Activated T-cell treated with anti-CD3 and anti-CD28 coated beads for 1 hour (primary cell): ENCODE measurements at places on chromosomes 3 and 15.

DNA sequence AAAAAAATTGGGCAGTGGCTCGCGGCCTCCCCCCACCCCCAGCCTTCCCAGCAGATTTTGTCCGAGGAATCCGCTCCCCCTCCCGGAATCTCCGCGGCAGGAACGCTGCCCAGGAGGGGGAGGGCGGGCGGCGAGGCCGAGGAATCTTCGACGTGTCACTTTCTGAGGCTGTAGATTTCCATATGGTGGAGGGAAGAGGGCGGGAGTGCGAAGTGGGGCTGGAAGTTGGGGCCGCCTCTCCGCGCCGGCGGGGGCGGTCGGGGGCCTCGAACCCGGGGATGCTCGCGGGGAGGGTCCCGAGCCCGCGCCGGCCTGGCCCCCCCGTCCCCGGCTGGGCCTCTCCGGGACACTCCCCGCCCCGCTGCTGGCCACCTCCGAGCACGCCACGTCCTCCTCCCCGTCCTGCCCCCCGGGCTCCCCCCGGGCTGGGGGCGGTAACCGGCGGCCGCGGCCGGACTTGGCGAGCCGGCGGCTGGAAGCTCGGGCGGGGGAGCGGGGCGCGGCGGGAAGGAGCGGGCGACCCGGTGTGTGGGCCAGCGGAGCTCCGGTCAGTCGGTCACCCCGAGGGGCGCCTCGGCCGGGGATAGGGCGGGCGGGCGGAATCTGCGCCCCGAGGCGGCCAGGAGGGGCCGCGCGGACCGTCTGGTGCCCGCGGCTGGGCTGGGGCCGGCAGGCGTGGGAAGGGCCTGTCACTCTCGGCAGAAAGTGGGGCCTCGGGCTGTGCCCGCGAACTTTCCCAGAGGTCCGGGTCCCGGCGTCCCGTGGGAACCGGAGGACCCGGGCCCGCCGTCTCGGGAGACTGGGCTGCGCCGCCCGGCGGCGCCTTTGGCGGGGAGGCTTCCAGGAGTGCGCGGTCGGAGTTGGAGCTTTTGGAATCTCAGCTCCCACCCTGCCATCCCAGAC lies 951 bp downstream of the FNDC3B start:
- DNase-seq = peak; percentile 10

GRCh38 chr15:74955017-74955416 lies 1.6 kb downstream of the RPP25 start:
- DNase-seq = no peak

- no peak for DNase-seq
Measured at GRCh38 chr15:26686547-26687187, 86.2 kb downstream of the GABRB3 start.

DNA sequence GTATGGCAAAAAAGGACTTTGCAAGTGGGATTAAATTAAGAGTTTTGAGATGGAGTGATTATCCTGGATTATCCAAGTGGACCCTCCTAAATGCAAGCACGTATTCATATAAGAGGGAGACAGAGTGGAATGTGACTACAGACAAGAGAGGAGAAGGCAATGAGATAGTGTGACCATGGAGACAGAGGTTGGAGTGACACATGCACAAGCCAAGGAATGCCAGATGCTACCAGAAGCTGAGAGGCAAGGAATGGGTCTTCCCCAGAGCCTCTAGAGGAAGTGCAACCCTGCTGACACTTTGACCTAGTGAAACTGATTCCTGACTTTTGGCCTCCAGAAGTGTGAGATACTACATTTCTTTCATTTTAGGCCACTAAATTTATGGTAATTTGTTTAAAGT lies 117.2 kb downstream of the UACA start:
- DNase-seq = no peak

DNA sequence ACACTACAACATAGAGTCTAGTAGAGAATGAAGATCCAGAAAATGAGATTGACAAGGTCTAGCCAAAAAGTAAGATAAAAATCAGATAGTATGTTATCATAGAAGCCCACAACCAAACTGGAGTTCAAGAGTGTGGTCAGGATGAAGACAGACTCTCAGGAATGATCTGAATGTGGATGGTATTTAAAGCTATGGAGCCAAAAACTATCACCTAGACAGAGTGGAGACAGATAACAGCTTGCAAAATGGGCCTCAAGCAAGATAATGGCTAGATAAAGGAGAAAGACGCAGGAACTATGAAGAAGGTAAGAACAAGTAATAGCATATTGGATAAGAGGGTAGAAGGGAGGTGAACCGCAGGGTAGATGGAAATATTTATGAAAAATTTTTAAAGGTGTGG lies 35.4 kb downstream of the ZMAT3 start:
- no peak for DNase-seq

- DNase-seq = no peak
Measured at GRCh38 chr15:80989081-80989517, 520 bp downstream of the MESD start.

DNA sequence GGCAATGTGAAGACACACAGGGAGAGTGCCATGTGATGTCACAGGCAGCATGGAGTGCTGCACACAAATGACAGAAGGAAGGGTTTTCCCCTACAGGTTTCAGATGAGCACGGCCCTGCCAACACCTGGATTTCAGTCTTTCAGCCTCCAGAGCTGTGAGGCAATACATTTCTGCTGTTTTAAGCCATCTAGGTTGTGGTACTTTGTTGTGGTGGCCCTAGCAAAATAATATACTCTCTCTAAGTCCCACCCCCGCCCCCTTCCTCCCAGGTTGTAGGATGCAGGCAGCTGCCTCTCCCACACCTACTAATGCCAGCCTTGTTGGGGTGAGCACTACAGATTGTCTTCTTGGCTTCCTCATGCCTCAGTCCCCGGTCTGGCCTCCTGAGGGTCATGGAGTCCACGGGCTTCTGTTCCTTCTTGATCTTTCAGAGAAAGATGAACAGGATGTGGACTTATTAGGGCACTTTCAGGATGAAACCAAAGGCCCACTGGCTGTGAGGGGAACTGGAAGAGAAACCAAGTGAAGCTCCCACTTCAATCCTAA lies 180.0 kb downstream of the CD47 start:
- no peak for DNase-seq

DNA sequence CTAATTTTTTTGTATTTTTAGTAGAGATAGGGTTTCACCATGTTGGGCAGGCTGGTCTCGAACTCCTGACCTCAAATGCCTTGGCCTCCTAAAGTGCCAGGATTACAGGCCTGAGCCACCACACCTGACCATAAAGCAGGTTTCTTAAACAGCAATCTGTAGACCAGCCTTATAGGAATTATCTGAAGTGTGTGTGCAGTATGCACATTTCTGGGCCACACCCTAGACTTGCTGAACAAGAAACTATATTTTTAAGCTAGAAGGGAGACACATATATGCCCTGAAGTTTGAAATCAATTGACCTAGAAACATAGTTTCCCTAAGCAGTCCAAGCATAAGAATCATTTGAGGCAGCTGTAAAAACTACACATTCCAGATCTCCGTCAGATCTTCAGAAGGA lies 805.7 kb downstream of the TUSC7 start:
- DNase-seq = no peak

GRCh38 chr15:33454346-33454745 lies 143.6 kb downstream of the RYR3 start:
- DNase-seq = no peak

GRCh38 chr15:67815036-67815592 lies 10.2 kb upstream of the SKOR1 start:
- no peak for DNase-seq

DNA sequence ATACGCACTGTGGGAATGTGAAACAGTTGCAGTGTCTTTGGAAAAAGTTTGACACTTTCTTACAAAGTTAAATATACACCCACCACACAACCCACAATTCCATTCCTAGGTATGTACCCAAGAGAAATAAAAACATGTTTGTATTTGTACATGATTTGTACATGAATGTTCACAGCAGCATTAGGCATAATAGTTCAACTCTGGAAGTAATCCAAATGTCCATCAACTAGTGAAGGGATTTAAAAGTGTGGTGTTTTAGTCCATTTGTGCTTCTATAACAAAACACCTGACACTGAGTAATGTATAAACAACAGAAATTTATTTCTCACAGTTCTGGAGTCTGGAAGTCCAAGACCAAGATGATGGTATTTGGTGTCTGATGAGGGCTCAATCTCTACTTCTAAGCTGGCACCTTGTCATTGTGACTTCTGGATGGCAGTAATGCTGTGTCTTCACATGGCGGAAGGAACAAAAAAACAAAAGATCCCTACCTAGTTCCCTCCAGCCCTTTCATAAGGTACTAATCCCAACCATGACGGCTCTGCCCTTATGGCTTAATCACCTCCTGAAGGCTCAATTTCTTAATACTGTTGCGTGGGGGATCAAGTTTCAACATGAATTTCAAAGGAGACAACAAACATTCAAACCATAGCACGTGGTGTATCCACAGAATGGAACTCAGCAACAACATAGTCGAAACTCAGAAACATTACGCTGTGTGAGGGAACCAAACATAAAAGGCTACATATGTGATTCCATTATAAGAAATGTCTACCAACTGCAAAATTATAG lies 120.5 kb downstream of the AQP9 start:
- DNase-seq = no peak

GRCh38 chr15:95829062-95829461 lies 501.4 kb upstream of the NR2F2 start:
- DNase-seq = no peak

DNA sequence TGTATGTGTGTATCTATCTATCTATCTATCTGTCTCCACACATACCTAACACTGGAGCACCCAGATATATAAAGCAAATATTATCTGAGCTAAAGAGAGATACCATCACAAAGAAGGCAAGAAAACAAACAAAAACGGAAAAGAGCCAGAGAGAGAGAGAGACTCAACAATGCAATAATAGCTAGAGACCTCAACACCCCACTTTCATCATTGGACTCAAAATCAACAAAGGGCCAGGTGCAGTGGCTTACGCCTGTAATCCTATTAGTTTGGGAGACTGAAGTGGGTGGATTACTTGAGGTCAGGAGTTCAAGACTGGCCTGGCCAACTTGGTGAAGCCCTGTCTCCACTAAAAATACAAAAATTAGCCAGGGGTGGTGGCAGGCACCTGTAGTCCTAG lies 23.4 kb downstream of the NCBP2 start:
- DNase-seq = no peak

DNA sequence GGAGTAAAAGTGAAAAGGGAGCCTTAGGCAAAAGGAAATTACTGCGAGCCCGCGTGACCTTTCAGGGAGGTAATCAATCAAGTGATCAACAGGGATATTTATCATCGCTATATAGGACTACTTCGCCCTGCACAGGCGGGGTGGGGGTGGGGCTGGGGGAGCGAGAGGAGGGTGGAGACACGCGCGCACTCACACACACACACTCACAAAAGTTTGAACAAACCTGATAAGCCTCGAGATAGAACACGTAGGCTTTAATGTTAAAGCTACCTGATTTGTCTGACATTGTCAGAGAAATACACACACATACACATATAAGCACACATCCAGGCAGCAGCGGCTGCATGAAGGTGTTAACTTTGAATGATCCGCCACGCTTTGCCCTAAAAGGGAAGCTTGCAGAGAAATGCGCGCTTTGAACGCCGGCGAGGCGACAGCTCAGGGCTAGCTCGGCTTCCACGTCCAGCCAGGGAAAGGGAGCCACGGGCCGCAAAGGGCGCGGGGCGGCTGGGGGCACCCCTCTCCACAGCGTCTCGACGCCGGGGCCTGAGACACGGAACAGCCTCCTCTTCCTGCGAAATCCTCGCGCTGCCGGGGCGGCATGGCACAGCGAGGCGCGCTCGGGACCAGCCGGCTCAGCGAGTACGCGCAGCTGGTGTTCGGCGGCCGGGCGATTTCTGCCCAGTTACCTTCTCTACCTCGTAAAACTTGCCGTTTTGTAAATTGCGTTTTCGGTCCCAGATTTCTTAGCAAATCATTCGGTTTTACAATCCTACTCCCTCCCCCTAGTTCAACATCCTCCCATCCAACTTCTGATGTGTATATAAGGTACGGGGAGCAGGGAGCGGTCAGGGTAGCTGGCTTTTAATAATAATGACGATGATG lies 4.8 kb upstream of the MECOM start:
- DNase-seq = no peak

- DNase-seq = no peak
Measured at GRCh38 chr3:37096975-37097374, 77.4 kb downstream of the LRRFIP2 start.

- no peak for DNase-seq
Measured at GRCh38 chr3:13023235-13023970, 49.8 kb downstream of the IQSEC1 start.

DNA sequence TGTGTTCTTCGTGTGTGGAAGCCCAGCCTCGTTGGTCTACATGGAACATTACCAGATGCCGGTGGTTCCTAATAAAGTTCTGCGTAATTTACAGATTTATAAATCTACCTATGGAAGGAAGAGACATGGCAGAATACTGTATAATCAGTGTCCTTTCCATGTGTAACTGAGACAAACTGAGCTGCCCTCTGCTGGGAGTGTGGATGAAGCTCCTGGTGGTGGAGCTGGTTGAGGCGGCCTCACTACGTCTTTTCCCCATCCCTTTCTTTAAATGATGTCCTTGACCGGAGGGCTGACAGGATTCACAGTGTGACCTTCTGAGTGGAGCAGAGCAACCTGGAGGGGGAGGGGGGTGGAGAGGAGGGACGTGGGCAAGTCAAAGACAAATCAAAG lies 267.0 kb upstream of the CHRM5 start:
- no peak for DNase-seq

- DNase-seq = no peak
Measured at GRCh38 chr15:92921215-92922131, 21.3 kb downstream of the CHD2 start.

DNA sequence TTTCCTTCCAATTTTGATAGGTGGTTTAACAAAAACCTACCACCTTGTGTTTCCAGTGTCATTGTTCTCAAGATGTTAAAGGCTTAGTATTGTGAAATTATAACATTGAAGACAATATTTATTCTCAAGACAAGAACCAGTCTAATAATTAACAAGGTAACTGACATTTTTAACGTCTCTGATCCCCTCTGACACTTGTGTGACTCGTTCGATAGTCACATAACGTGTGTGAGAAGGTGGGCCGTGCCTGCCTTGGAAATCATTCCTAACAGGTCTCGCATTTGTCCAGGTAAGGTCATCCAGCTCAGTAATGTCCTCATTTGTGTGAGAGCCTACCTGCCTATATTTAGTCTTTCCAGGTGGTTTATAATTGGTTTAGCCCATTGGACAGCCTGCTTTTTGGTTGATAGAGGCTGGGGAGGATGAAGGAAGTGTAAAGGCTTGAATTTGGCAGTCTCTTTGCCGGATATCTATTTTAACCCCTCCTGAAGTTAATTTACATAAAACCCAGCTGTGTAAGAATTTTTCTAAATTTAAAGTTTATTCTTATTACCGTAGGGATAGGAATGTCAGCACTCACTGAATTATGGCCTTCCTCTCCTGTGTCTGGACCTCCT lies 94.4 kb downstream of the AKAP13 start:
- no peak for DNase-seq
